ENCODE measurements at places on chromosomes 4 and X.

DNA sequence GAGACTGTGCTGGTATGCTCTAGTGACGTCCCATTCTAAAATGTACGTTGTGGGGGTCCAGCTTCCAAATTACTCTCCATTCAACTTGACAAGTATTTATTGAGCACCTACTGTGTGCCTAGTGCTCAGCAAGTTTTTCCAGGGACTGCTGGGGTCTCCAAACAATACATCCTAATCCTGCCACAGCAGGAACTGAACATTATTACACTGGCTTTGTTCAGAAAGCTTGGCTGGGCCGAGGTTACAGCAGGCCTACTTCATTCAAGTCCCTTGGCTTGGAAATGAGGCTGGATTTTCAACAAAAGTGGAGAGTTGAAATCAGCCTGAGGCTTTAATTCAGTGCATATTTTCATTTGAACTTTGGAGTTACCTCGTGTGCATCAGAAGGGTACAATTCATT is 78.0 kb downstream of the GUCY2F start:
- DNase-seq: no peak

GRCh38 chr4:182795446-182796238 is 121.5 kb downstream of the DCTD start:
- DNase-seq: no peak

- DNase-seq: no peak
Observed at GRCh38 chr4:123233136-123233768, 163.3 kb upstream of the SPRY1 start.

GRCh38 chr4:47383829-47384427 is 79.6 kb downstream of the COMMD8 start:
- peak; percentile 21 for DNase-seq

GRCh38 chr4:94635177-94635576 is 122.6 kb upstream of the BMPR1B start:
- peak; percentile 29 for DNase-seq

GRCh38 chr4:182418054-182418734 is 175.0 kb downstream of the TENM3 start:
- no peak for DNase-seq

GRCh38 chr4:36208893-36209473 is 35.3 kb downstream of the ARAP2 start:
- no peak for DNase-seq

GRCh38 chr4:10006601-10007435 is 14.5 kb downstream of the SLC2A9 start:
- peak; percentile 43 for DNase-seq
